K562 (cell line): ENCODE measurements at places on chromosomes 13 and 19.

DNA sequence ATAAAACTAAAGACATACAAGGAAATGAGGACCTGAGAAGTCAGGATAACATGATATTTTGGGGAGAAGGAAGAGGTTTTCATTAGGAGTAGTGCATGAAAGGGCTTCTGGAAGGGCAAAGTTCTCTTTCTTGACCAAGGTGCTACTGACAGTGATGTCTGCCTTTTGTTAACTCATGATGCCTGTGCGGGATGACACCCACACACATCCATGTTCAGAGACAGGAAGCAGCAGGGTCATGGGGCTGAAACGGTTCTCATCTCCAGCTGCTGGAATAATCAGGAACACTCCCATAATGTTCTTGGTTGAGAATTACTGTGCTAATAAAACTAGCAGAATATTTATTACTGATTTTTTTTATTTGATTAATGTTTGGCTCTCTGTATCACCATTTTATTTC, 29.1 kb downstream of the KCNC3 start:
- DNase-seq = no peak

DNA sequence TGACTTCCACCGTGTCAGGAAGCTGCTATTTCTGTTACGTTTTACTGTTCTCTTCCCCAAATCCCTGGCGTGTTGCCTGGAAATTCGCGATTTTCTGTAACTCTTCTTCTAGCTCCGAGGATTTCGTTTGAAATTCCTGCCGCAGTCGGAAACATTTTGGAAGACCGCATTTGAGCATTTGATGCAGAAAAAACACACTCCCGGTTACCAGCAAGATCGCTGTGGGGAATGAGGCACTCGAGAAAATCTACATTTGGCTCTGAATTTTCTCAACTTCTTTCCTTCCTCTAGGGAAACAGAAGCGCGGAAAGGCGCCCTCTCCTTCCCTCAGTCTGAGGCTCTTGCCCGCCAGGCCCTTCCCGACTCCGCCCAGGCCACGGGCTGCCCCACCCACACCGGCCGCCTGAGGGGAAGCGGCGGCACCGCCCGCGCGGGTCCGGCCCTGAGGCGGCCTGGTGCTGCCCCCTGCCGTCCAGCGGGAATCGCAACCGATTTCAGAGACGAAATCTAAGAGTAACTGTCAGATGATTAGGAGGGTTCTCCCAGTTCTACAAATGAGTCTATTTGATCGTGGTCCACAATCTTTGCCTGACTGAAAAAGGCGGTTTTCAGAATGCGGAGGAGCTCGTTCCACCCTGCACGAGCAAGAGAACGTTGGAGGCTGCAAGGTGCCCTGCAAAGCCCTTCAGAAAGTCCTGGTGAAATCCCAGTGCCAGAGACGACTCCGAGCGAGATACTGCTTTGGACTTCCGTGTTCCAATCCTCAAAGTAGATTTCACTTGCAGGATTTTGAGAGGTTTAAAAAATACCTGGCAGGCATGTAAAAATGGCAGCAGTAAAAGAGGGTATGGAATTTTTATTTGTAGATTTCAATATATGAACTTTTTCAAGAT, 18.4 kb upstream of the TUBGCP3 start:
- DNase-seq = peak; percentile 88

DNA sequence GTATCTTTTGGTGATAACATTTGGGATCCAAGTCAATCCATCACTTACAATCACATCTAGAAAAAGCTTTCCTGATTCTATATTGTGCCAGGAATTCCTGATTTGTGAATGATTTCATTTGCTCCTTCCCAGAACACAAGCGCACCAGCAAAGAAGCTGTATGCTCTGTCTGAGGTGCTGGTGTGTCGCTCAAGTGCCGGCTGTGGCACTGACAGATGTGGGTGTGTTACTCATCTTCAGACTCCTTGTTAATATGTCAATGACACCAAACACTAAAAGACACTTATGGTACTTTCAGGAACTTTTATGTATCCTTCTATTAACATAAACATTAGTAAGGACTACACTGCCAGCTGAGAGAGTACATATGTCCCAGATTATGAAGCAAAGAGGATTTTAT, 429.1 kb downstream of the ITGBL1 start:
- DNase-seq = no peak

- peak; percentile 46 for DNase-seq
Observed at GRCh38 chr19:17243830-17244617, 1.7 kb downstream of the NR2F6 start.

- no peak for DNase-seq
Observed at GRCh38 chr13:41224113-41225110, 30.0 kb upstream of the KBTBD7 start.

GRCh38 chr19:1041272-1041834, 1.4 kb downstream of the ABCA7 start:
- DNase-seq = no peak

DNA sequence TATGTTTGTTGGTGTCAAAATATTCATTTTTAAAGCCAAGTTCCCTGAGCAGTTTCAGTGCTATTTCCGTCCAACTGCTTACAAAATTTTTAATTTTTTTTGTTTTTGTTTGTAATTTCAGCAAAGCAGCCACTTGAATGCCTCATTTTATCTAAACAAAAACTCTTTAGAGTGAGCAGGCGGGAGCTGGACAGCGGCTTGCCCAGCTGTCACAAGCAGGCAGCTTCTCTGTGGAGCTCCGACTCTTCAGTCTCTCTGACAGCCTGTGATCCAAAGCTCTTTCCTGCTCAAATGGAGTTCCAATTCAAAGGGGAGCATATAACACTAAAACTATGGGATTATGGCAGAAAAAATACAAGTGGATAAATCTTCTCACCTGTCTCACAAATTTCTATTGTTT, 618.3 kb upstream of the PCDH20 start:
- DNase-seq = no peak

- no peak for DNase-seq
Observed at GRCh38 chr13:112481458-112481857, 105.3 kb downstream of the SPACA7 start.

DNA sequence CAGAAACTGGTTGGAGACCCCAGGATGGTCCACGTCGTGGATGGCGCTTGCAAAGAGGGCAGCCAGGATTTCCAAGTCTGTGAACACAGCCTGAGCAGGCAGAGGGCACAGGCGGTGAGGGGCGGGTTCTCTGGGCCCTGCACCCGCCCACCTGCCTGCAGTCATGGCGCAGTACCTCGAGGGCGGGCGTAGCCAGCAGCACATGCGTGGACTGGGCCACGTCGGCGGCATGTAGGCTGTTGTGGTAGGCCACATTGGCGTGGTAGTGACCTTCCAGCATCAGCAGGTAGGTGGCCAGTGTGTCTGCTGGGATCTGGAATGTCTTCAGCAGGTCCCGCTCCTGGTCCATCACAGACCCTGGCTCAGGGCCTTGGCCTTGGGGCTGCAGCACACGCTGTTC, 8.1 kb downstream of the PDE4C start:
- DNase-seq = no peak

DNA sequence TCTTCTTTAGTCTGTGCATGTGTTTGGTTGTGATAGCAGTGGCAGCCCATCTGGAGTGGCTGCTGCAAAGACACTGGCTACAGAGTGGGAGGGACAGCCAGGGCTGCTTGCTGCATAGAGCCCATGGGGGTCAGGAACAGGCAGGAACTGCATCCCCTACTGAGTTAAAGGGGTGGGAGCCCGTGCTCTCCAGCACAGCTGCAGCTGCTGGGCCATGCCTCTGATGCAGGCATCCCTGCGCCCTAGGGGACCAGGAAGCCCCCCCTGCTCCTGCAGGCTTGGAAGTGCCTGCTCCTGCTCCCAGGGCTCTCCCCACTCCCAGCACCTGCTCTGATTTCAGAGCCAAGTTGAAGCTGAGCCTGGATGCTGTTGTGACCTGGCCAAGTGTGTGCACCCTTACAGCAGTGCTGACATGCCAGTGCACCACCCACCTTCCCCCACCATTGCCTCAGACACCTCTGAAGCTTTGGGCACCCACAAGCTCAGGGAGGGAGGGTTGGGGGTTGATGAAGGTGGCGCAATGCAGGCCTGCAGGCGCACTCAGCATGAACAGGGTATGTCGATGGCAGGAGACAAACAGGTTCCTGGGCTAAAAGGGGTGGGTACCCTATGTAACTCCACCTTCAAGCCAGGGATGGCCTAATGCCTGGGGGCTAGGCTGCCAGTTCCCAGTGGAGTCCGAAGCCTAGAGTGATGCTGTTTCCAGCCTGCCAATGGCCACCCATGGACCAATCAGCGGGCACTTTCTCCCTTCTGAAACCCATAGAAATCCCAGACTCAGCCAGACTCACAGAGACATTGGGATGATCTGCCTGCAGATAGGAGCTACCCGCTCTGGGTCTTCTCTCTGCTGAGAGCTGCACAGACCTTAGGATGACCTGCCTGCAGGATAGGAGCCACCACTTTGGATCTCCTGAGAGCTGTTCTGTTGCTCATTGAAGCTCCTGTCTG, 919.9 kb upstream of the MIR17HG start:
- DNase-seq = no peak

GRCh38 chr19:28569132-28570131, 643.5 kb downstream of the UQCRFS1 start:
- no peak for DNase-seq

DNA sequence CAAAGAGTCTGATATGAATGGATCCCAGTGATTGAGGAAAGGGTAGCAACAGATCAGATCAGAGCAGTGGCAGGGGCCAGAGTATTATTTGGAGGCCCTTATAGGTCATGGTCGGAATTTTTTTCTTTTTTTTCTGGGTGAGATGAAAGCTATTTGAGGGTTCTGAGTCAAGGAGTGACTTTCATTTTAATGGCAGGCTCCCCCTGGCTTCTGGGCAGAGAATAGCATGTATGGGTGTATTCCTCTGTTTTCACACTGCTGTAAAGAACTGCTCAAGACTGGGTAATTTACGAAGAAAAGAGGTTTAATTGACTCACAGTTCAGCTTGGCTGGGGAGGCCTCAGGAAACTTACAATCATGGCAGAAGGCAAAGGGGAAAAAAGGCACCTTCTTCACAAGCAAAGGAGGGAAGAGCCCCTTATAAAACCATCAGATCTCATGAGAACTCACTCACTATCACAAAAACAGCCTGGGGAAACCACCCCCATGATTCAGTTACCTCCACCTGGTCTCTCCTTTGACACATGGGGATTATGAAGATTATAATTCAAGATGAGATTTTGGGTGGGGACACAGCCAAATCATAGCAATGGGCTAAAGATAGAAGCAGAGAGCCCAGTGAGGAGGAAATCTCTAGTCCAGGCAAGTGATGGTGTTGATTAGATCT, 3.0 kb upstream of the SLC6A16 start:
- peak; percentile 48 for DNase-seq

- DNase-seq = no peak
Observed at GRCh38 chr13:48644951-48645350, 8.8 kb upstream of the CYSLTR2 start.

DNA sequence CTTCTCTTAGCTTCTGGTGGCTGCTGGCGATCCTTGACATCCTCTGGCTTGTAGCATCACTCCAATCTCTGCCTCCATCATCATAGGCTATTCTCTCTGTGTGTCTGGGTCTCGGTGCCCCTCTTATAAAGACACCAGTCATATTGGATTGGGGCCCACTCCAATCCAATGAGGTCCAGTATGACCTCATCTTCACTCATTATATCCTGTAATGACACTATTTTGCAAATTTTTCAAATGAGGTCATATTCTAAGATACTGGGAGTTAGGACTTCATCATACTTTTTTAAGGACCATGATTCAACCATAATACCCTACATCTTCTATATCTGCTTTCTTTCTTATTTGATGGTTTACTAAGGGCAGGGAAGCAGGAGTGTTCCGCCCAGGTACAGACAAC, 12.0 kb upstream of the SLC46A3 start:
- no peak for DNase-seq

DNA sequence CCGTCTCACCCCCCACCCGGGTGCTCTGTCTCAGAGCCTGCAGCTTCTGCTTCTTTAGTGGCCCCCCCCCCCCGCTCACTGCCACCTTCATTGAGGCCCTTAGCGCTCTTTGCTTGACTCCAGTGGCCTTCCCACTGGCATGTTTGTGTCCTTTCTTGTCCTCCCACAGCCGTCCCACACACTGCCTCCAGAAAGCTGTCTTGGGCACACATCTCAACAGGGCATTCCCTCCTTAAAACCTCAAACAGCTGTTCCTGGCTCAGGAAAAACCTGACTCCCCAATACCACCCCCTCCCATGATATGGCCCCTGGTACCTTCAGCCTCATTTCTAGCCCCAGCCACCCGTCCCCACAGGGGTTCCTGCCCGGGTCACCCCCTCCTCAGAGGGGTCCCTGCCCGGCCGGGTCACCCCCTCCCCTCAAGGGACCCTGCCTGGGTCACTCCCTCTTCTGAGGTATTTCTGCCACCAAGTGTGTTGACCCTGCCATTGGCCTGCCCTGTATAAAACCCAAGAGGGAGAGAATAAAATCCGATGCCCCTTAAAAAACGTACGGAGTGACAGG, 8.9 kb downstream of the B3GLCT start:
- no peak for DNase-seq

DNA sequence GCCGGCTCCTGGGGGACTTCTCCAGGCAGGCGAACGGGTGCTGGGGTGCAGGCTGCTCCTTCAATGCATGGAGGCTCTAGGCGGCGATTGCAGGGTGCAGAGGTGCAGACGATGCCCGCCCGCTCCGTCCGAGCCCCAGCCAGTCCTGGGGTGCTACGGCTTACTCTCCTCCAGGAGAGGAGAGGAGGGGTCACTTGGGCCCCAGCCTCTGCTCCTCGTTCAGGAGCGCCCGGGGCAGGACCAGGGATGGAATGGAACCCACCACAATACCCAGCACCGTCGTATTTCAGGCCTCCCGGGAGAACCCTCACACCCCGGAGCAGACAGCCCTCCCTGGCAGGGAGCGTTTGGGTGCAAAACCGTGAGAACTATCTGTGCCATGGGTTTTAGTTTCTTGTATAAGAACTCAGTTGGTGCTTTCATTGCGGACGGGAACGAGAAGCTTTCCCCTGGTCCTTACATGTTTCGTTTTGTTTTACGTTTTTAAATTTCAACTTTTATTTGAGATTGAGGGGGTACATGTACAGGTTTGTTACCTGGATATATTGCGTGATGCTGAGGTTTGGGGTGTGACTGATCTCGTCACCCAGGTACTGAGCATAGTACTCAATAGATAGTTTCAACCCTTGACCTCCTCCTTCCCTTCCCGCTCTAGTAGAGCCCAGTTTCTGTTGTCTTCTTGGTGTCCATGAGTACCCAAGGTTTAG, 46.8 kb downstream of the ARHGEF18 start:
- peak; percentile 15 for DNase-seq

GRCh38 chr13:21749410-21749809, 78.5 kb downstream of the FGF9 start:
- DNase-seq = no peak

- DNase-seq = peak; percentile 73
Observed at GRCh38 chr19:50669302-50670101, 20.3 kb downstream of the C19orf81 start.

GRCh38 chr19:38057959-38058690, 151.1 kb downstream of the SIPA1L3 start:
- no peak for DNase-seq

- DNase-seq = peak; percentile 72
Observed at GRCh38 chr19:18433015-18433691, 4.8 kb downstream of the ISYNA1 start.

- DNase-seq = no peak
Observed at GRCh38 chr19:53849237-53849676, 18.4 kb upstream of the MYADM start.
